ENCODE measurements at places on chromosomes 5 and 9.

DNA sequence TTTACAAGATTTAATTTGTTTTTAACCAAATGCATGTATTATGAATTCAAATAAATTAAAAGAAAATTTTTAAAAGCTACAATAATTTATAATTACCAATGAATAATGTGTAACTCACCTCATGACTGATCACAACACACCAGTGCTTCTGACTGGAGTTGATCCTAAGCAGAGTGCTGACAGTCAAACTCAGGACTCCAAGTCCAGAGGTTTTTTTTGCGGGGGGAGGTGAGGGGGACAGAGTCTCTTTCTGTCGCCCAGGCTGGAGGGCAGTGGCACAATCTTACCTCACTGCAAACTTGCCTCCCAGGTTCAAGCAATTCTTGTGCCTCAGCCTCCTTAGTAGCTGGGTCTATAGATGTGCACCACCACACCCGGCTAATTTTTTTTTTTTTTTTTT, 71.0 kb upstream of the MELK start:
- no peak for DNase-seq

- DNase-seq = no peak
Measured at GRCh38 chr5:142474431-142475094, 149.7 kb upstream of the SPRY4 start.

DNA sequence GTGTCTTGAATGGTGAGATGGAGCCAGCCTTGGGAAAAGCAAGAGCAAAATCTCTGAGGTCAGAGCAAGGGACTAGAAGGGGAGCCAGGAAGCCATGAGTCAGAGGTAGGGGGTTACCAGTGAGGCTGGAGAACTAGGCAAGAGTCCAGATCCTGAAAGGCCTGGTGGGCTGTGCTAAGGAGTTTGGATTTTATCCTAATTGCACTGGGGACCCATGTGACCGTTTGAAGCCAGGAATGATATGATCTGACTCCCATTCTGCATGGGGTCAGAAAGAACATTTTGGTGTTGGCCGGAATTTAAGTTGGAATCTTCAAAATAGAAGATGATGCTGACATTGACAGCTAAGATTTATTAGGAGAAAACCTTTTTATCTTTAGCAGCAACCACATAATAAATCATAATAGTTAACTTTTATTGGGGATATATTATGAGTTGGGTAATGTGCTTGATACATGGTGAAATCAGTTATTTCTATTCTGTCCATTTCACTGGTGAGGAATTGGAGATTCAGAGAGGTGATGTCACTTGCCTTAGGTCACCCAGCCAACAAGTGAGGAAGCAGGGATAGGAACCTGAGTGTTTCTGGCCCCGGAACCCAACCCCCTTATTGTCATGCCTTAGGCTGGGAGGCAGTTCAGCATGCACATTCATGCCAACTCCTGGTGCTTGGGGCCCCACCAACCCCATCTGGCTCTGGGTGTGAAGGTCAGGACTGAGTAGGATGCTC, 61.5 kb upstream of the RARS1 start:
- DNase-seq = no peak

- no peak for DNase-seq
Measured at GRCh38 chr5:136162008-136162407, 29.4 kb downstream of the SMAD5 start.

GRCh38 chr5:45617859-45618416, 78.2 kb downstream of the HCN1 start:
- no peak for DNase-seq

DNA sequence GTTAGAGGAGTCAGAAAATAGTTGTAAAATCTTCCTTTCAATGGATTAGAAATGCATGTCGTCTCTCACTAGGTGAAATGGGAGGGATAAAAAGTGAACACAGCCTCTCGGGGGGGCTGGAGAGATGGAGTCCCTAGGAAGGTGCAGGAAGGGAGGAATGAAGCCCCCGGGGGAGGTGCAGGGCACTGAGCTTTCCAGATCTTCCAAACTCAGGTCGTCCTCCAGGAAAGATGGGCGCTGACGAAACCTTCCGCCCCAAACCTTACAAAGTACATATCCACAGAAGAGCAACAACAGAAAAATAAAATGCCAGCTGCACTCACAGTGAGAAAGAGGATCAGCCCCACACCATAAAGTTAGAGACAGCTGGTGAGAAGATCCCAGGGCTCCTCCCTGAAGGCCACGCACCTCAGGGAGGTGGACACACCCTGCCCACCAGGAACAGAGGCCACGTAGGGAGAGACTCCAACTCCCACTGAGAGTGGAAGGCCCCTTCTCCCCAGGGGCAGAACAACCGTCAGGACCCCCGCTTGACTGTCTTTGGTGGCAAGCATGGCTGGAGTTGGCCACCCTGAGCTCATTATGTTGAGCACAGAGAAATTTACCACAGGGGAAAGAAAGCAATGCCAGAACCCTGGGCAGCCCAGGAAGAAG, 174.3 kb downstream of the AUH start:
- DNase-seq = no peak

GRCh38 chr5:111689357-111689935, 67.5 kb downstream of the NREP start:
- no peak for DNase-seq

DNA sequence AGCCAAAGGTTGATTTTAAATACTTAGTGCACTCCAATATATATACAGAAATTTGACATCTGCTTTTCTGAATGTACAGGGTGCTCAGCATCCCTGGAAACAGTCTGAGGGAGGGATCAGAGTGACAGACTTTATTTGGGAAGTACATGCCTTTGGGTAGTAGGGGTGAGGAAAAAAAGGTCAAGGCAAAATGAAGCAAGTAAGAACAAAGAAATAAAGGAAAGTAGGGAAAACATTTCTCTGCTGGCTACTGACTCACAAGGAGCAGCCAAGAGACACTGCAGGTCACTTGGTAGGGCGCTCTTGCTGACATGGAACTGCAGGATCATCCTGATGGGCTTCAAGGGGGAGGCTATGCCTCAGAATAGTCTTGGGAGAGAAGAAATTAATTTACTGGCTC, 380.9 kb downstream of the RAB3C start:
- no peak for DNase-seq

DNA sequence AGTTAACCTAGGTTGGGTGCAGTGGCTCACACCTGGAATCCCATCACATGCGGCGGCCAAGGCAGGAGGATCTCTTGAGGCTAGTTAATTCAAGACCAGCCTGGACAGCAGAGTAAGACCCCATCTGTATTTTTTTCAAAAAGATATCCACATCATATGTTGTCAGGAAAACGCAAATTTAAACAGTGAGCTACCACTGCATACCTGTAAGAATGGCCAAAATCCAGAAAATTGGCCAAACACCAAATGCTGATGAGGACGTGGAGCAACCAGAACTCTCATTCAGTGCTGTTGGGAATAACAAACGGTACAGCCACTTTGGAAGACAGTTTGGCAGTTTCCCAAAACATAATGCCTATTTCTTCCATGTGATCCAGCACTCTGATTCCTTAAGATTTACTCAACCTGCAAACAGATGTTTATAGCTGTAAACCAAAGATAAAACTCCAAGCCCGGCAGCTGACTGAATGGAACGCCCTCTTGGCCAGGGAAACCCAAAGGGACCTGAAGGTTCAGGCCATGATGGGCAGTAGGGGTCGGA, 12.4 kb downstream of the CEL start:
- no peak for DNase-seq

- DNase-seq = no peak
Measured at GRCh38 chr5:120016717-120017382, 387.5 kb downstream of the FAM170A start.

DNA sequence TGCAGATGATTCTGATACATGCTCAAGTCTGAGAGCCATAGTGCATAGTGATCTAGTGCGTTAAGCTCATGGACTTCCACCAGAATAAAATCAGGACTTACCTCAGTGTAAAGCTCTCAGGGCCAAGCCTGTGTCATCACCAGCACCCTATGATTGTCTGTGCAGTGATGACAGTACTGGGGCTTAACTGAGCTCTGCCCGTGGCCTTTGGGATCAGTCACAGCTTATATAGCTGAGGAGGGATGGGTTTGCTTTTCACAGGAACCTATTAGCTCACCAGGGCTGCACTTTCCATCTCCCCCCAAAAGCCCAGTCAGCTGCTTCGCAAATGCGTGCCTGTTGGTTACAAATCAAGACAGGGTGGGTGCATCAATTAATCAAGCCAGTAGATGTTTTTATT, 246.9 kb downstream of the NR3C1 start:
- DNase-seq = no peak

- no peak for DNase-seq
Measured at GRCh38 chr9:94783928-94784327, 57.4 kb downstream of the AOPEP start.

- no peak for DNase-seq
Measured at GRCh38 chr5:98791001-98791519, 17.6 kb downstream of the RGMB start.

- no peak for DNase-seq
Measured at GRCh38 chr5:6289239-6289638, 89.1 kb downstream of the MED10 start.

DNA sequence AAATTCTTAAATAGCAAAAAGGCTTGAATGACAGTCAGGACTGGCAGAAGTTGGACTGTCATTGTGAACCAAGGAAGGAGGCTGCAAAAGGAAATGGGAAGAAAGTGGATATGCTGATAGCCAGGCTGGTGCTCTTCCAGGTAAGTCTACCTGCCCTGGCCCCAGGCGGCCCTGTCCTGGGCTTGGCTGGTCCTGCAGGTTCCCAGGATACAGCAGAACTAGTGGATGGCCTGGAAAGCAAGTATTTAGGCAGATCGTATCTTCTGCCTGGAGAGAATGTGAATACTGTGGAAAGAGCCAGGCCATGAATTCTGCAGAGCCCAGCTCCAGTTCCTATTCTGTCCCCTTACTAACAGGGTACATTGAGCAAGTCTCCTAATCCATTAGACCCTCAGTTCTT, 149.3 kb downstream of the SEC61B start:
- no peak for DNase-seq

DNA sequence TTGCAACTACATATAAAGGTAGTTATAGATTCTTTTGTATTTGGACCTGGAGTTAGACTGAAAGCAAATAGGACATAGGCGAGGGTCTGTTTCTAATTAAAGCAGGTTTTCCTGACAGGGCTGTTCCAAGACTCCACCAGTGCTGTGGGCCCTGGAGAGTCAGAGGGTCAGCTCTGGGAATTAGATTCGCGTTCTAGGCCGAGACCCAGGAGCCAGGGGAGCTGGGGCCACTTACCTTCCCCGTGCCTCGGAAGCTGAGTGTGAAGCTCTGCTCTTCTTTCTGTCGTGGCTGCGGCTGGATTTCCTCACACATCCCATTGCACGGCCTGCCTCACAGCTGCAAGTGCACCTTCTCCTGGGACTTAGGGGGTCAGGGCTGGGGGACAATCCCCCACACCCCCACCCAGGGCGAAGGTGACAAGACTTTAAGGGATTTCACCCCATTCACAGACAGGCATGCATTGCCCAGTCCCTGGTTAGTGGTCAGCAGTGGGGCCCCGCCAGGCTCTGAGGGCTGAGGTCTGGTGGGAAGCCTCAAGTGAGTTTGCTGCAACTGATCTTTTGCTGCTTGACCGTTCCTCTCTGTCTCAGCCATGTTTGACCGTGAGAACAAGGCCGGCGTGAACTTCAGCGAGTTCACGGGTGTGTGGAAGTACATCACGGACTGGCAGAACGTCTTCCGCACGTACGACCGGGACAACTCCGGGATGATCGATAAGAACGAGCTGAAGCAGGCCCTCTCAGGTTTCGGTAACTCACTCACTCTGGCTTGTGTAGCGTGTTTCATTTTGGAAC, 15.3 kb upstream of the AHRR start:
- no peak for DNase-seq

Data from CD4-positive, alpha-beta T cell treated with Interleukin-4 for 1 hour (primary cell).